Posterior cingulate gyrus (tissue), 11 donors: ENCODE measurements at places on chromosomes 13 and 19.

GRCh38 chr19:12623361-12624031 is 12.8 kb downstream of the ZNF791 start:
- no peak for DNase-seq

DNA sequence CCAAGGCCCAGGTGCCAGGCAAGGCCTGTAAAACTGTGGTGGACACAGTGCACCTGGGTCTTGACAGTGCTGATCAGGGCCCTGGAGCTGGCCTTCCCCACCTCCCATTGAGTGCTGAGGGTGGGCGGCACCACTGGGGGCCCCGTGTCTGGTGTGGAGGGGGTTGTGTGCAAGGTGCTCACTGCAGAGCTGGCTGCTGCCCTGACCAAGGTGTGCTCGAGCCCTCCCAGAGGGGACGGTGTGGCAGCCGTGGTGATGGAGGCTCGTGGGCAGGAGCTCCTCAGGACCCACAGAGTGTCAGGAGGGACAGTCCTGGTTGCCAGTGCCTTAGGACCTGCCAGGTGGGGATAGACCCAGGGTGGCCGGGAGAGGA is 23.0 kb downstream of the ATP4B start:
- DNase-seq = no peak

DNA sequence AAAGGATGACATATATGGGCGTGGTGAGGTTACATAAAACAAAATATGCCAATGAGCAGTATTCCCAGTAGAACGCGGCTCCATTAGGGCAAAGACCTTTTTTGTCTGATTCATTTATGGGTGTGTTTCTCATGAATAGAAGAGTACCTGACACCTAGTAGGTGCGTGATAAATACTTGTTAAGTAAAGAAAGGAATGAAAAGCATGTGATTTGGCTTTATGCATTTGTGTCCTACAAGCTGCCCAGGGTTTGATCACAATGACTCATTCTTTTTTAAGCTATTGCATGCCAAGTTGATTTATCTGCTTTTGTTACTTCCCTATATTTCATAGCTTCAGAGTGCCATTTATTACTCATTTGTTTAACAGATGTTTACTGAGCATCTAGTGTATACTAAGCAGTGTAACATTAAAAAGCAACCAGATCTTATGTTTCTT is 19.1 kb upstream of the KCTD4 start:
- no peak for DNase-seq

GRCh38 chr13:82758044-82758443 is 1124.2 kb downstream of the SLITRK1 start:
- no peak for DNase-seq

GRCh38 chr19:31283701-31284100 is 65.5 kb downstream of the TSHZ3 start:
- no peak for DNase-seq

- no peak for DNase-seq
Observed at GRCh38 chr13:44396701-44397580, 23.3 kb downstream of the SERP2 start.

DNA sequence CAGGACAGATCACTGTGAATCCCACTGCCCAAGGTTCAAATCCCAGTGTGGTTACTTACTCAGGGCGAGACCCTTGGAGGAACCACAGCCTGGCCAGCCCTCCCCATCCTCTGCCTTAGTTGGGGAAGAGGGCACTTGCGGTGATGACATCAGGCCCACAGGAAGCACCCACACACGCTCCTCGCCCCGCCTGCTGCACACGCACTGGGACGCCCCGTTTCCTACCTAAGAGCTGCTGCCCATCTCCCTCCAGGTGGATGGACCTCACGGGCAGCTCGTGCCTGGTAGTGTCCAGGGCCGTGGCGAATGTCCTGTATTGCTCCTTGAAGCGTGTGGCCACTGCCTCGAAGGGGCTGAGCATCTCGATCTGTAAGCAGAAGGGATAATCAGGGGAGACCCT is 19.6 kb downstream of the HAUS8 start:
- DNase-seq = no peak

GRCh38 chr13:32051156-32051555 is 19.6 kb downstream of the FRY start:
- no peak for DNase-seq

DNA sequence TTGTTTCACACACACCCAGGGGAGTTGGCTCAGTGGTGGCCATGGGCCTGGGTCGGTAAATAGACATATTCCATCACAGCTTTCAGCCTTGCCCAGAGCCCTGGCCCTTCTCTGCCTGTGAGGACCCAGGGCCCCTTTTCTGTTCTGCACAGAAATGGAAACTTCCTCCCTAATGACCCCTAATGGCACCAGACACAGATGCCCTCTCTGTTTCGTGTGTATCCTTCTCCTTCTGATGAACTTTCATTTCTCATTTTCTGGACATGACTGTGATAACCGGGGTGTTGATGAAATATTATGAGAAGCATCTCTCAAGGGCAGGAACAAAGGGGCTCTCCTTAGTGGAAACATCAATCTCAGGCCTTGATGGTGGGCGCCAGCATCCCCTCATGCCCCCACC is 12.8 kb downstream of the LILRA1 start:
- no peak for DNase-seq

DNA sequence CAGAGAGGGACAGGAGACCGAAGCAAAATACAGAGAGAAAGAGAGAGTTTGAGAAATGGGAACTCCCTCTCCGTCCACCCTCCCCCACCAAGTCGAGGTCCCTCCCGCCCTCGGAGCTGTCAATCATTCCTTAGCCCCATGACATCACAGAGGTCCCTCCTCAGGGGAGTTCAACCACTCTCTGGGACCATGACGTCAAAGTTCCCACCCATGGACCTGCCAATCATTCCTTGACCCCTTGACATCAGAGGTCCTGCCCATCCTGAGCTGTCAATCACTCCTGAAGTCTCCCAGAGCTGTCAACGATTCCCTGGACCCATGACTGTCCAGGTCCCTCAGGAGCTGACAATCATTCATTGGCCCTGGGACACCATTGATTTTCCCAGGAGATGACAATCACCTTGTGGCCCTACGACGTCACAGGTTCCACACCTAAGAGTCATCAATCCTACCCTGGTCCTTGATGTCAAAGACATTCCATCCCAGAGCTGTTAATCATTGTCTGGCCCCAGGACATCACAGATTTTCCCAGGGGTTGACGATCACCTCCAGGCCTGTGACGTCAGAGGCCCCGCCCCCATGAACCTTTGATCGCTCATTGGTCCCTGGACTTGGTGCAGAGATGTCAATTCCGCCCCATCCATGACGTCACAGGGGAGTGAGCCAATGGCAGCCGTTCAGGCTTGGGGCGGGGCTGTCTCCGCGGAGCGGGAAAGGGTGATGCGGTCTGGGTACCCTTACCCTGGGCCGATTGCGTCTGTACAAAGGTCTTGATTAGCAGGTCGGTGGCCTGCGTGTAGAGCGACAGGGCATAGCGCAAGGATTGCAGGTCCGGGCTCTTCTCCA is 61.7 kb downstream of the COLGALT1 start:
- DNase-seq = no peak

GRCh38 chr19:36686365-36687213 is 823 bp upstream of the ZNF567 start:
- peak; percentile 28 for DNase-seq

- DNase-seq = no peak
Observed at GRCh38 chr13:51122868-51123566, 11.9 kb upstream of the C13orf42 start.

- DNase-seq = no peak
Observed at GRCh38 chr19:45254044-45254531, 3.0 kb downstream of the MARK4 start.

DNA sequence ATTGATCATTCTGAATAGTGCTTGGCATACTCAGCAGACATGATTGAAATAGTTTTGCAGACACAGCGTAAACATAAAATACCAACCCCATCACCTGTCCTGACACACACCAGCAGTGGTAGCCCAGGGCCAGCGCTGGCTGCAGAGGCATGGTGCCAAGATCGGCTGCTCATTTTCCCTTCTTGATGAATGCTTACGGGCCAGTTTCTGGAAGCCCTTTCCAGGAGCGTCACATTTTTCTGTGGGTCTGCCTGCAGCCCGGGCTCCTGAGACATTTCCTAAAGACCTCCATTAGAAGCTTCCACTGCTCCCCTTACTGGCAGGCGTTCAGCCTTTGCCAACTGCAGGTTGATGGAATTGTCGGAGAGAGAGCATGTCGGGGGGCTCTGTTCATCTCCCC is 48.6 kb downstream of the CHST8 start:
- DNase-seq = no peak

DNA sequence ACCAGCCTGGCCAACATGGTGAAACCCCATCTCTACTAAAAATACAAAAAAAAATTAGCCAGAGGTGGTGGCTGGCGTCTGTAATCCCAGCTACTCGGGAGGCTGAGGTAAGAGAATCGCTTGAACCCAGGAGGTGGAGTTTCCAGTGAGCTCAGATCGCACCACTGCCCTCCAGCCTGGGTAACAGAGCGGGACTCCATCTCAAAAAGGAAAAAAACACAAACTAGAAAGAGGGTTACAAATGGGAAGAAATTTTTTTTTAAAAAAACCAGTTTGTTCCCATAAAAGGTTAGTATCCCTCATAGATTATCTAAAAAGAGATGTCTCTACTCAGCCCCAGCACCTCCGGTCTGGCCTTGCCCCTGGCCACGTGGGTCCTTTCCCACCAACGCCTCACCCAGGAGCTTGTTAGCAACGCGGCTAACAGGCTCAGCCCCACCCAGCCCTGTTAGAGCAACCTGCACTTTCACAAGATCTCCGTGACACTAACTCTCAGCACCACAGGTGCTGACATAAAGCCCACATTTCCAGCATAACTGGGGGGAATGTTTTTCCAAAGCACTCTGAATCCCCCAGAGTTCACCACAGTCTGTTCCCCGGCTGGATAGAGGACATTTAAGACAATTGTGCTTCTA is 4.3 kb downstream of the DMKN start:
- DNase-seq = peak; percentile 85

- no peak for DNase-seq
Observed at GRCh38 chr19:54462047-54462654, 1.4 kb downstream of the LENG9 start.

- no peak for DNase-seq
Observed at GRCh38 chr19:28908941-28909340, 304.0 kb downstream of the UQCRFS1 start.

DNA sequence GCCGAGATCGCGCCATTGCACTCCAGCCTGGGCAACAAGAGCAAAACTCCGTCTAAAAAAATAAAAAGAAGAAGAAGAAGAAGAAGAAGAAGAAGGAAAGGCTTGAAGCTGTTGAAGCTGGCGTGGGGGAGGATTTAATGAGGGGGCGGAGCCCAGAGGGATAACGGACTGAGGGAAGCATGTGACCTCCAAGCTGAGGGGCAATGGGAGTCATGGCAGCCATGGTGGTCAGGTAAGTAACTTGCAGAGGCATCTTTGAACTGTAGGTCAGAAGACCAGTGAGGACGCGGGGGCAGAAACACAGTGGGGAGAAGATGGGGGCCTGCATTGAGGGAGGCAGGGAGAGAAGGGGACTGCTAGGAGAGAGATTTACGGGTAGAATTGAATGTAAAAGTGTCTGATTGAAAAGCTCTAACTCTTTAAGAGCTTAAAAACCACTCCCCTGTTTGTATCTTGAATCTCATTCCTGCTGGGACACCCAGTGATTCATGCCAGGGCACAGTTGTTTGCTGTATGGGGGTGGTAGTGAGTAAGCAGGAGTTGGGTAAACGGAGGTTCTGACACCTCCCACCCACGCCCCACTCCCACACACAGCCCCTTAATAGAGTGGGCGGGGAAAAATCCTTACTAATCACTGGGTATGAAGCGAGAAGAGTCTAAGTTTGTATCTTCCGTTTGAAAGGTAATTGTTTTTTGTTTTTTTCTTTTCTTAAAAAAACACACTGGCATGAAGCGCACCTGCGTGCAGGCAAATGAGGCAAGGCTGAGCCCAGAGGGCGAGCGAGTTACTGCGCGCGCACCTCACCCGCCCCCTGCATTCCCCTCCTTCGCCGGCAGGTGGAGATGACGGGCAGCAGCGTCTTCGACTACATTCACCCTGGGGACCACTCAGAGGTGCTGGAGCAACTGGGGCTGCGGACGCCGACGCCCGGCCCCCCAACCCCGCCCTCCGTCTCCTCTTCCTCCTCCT is 13.0 kb downstream of the TMEM160 start:
- DNase-seq = peak; percentile 89

DNA sequence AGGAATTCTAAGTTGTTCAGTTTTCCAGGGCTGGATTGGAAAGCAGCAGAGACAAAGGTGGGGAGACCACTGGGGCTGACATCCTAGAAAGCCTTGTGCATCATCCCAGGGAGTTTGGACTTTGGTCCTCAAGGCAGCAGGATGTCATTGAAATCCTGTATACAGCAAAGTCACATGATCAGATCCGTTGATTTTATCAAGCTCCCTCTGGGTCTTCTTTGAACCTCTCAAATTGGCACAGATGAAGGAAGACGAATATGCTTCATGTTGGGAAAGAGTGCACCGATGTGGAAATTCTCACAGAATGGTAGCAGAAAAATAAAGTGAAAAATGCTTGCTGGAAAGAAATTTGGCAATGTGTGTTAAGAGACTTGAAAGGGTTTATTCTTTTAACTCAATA is 149.8 kb upstream of the TMTC4 start:
- no peak for DNase-seq

DNA sequence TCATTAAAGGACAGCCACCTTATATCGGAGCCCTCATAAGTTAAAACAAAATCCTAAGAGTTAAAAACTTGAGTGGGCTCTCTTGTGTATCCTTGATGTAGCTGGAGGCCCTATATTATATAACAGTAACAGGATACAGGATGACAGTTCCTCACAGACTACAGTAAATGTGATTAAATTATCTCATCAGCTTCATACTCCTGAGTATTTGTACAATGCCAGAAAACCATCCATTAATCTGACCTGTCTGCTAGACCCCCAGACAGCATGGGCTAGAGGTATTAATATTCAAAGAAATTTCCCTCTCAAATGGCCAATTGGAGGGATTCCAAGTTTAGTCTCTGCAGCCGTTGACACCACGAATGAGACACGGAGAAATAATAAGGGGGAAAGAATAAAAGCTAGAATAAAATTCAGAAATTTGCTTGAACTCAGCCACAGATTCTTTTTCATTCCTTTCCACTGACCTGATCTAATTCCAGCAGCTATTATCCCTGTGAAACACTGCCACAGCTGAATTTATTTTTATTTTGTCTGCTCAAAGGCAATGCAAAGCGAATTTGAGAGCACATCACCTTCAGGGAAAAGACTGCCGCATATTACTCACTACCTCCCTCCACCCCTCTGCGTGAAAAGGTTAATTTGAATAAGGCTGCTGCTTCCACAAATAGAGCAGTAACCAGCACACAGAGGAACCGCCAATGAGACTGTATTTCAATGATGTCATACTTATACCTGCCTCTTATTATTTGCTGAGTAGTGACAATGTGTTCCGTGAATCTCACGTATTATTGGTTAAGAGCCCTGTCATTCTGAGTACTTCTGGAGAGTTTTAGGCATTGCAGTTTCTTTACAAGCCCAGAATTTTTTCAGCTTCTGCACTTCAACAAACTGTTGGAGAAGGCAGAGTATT is 155.9 kb upstream of the KLF12 start:
- DNase-seq = no peak

DNA sequence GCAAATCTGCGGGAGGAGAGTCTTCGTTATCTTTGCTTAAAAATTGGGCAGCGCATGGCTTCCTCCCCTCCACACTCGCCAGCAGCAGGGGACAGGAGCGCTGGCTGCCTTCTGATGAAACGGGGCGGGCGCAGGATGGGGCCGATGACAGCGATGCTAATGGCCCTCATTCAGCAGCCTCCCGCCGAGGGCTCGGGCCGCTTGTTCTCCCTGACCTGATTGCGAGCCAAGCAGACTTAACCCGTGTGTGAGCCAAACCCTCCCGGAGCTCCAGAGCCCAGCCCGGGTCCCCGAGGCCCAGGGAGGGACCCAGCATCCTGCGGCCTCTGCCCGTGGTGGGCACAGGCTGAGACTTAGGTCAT is 90.3 kb downstream of the KDM4B start:
- no peak for DNase-seq
